SK-N-SH (cell line): ENCODE measurements at places on chromosomes 7 and 10. TPM values are rescaled to one million over a fixed set of nuclear protein-coding genes. Genes with fewer than 3 reads are reported as not detected.

DNA sequence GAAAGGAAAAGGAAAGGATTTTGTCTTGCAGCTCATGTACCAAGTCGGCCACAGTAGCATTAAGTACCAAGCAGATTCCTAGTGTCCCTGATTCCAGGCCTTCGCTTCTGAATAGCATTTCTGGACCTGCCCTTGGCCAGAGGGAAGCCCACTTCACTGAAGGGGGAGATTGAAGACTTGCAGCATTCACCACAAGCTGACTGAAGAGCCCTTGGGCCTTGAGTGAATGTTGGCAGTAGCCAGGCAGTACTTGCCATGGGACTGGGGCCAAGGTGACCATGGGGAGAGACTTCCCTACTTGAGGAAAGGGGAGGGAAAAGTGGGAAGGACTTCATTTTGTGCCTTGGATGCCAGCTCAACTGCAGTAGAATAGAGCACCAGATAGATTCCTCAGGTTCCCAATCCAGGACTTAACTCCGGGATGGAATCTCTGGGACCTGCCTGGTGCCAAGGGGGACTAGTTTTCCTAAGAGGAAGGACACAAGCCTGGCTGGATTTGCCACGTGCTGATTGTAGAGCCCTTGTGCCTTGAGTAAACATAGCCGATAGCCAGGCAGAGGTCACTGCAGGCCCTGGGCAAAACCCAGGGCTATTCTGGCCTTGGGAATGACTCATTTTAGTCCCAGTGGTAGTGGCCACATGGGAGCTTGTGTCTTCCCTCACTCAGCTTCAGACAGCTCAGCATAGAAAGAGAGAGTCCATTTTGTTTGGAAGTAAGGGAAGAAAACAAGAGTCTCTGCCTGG, 141.7 kb upstream of the KCND2 start:
- no peak for DNase-seq

DNA sequence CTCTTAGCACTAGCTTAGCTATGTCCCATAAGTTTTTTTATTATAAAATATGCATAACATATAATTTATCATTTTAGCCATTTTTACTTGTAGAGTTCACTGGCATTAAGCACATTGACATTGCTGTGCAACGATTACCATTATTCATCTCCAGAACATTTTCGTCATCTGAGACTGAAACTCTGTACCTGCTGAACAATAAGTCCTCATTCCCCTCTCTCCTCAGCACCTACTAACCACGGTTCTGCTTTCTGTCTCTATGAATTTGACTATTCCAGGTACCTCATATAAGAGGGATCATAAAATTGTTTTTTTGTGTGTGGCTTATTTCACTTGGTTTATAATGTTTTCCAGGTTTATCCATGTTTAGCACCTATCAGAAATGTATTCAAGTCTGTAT, 64.1 kb downstream of the SHOC2 start:
- DNase-seq = no peak

DNA sequence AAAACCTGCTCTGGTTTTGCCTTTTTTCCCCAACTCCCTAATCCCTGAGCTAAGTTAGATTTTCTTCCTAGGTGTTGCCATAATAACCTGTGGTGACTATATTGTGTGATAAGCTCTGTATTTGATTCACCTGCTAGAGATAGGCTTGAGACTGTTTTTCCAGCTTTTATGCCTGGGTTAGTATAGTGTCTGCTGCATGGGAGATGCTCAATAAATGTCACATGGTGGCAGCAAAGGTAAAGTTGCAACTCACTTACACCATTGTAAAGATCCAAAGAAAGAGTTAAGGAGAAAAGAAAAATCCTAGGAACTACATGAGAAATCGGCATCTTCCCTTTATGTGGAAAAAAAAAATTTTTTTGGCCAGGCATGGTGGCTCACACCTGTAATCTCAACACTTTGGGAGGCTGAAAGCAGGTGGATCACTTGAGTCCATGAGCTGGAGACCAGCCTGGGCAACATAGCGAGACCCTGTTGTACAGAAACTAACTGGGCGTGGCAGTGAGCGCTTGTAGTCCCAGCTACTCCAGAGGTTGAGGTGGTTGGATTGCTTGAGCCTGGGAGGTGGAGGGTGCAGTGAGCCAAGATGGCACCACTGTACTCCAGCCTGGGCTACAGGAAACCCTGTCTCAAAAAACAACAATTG, 3.7 kb downstream of the CCNJ start:
- DNase-seq = no peak

The STK17A gene
- 47.8 and 52.0 TPM in 2 replicates for polyA plus RNA-seq

- DNase-seq = no peak
These were observed 14.5 kb downstream of the GUSB start for GRCh38 chr7:65967361-65968155.

DNA sequence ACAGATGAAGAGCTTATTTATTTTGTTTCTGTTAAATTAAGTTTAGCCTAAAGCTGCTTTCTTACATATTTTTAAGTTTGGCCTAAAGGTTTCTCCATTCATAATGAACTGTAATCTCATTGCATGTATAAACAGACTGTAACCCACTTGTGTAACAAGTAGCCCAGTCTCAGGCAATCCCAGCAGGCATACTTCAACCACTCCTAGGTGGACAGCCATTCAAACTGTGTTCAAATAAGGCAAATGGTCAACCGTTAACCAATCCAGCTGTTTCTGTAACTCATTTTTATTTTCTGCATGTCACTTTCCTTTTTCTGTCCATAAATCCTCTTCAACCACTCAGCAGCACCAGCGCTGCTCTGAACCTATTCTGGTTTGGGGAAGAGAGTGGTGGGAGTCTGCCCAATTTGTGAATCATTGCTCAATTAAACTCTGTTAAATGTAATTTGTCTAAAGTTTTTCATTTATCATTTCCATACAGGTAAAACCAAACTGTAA, 35.9 kb downstream of the PHYHIPL start:
- no peak for DNase-seq

The GIMAP8 gene
- not detected in 2 replicates for polyA plus RNA-seq

- peak; percentile 44 for DNase-seq
These were observed 743 bp upstream of the PYROXD2 start for GRCh38 chr10:98415731-98416119.

The GARIN1A gene
- 1.2 TPM in 2 replicates for polyA plus RNA-seq

The DDC gene
- polyA plus RNA-seq = 1.8 and 5.4 TPM in 2 replicates

- DNase-seq = peak; percentile 68
These were observed 520 bp downstream of the ELAPOR2 start for GRCh38 chr7:87058744-87059524.

The EN2 gene
- 0.02 TPM in 1 of 2 replicates, not detected in the other for polyA plus RNA-seq

The TMEM106B gene
- 20.4 and 27.3 TPM in 2 replicates for polyA plus RNA-seq

GRCh38 chr7:108598914-108599580, 29.4 kb downstream of the DNAJB9 start:
- no peak for DNase-seq

DNA sequence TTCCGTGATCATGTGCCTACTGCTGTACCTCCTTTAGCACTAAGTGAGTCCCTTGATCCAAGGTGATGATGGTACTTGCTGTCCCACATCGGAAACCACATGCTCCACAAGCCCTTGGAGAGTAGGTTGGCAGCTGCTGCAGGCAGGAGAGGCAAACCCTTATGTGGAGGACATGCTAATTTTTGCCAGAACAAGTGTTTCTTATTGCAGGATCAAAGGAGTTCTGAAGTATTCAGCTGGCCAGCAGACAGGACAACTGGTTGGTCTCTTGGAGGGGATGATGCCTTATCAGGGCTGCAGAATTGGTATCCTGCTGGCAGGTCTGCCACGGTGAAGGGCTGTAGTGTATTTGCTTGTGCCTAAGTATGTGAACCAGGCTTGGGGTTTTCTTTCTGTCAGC, 36.8 kb downstream of the NACAD start:
- no peak for DNase-seq

DNA sequence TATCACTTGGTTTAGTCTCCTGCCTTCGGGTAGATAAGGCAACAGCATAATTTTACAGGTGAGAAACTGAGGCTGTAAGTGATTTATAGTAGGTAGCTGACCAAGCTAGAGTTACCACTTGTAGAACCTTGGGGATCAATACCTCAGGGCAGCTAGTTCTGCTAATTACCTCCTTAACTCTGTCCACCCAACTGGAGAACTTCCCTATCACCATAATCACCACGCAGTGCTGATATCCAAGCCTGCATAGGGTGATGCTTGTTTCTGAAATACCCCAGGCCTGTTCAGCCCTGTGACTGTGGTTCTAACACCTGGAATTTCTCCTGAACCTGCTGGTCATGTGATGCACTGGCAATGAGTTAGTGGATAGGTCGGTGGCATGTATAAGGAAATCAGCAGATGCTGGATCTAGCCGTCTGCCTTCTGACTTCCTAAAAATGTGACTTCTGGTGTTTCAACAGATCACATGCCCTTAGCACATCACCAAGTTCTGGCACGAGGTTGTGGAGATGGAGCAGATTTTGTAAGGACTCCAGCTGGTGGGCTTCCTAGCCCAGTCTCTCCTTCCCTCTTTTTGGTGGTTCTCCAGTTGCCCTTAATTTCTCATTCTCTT, 15.3 kb downstream of the PLAU start:
- no peak for DNase-seq

DNA sequence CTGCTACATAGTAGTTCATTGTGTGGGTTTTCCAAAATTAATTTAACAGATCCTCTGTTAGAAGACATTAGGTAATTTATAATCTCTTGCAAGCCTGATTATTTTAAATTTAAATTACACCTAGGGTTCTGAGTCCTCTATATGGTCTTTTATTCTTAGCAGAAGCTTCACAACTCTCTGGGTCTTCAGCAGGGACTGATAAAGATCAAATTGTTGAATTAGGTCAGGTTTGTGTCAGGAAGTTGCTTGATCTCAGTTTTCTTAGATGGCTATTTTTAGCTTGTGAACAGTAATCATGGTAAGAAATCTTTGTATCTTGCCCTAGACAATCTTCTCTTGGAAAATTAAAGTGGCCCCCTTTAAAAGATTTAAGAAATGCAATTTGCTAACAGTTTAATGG, 183.1 kb upstream of the HDAC9 start:
- DNase-seq = no peak

DNA sequence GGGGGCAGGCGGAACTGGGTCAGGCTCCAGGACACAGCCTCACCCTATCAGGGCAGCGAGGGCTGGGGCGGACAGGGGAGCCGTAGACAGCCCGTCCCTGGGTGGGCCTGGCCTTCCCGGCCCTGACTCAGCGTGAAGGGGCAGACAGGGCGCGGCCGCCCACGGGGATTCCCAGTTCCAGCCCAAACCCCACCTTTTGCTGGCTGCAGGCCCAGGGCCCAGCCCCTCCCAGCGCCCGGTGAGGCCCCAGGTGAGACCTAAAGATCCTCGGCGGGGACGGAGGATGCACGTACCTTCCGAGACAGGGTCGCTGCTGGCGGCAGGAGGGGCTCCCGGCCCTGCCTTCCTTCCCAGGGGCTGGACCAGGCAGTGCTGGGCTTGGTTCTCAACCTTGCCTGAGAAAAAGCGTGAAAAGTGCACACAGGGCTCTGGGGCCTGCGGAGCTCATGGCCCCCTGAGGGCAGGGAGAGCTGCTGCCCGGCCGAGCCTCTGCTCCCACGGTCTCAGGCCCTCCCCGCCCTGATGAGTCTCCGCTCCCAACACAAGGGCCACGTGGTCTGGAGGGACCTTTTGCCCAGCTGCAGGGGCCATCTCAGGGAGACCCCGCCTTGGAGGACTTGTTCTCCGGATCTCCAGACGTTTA, 43.9 kb upstream of the DNAJB6 start:
- DNase-seq = peak; percentile 34

The ZNF273 gene
- 2.3 and 3.0 TPM in 2 replicates for polyA plus RNA-seq

The ANKRD61 gene
- polyA plus RNA-seq = 0.50 and 0.53 TPM in 2 replicates

DNA sequence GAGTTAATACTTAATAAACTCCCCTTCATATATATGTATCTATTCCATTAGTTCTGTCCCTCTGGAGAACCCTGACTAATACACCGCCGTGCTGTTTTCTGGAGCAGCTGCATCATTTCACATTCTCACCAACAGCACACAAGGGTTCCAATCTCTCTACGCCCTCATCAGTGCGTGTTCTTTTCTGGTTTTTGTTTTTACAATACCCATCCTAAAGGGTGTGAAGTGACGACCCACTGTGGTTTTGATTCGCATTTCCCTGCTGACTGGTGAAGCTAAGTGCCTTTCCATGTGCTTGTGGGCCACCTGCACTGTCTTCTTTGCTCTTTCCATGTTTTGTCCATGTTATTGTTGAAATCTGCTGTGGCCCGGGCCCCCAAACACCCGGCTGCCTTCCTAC, 11.0 kb upstream of the INSIG1 start:
- DNase-seq = no peak

- no peak for DNase-seq
These were observed 12.2 kb upstream of the DUSP5 start for GRCh38 chr10:110485541-110485940.

The NUPR2 gene
- not detected in 2 replicates for polyA plus RNA-seq

DNA sequence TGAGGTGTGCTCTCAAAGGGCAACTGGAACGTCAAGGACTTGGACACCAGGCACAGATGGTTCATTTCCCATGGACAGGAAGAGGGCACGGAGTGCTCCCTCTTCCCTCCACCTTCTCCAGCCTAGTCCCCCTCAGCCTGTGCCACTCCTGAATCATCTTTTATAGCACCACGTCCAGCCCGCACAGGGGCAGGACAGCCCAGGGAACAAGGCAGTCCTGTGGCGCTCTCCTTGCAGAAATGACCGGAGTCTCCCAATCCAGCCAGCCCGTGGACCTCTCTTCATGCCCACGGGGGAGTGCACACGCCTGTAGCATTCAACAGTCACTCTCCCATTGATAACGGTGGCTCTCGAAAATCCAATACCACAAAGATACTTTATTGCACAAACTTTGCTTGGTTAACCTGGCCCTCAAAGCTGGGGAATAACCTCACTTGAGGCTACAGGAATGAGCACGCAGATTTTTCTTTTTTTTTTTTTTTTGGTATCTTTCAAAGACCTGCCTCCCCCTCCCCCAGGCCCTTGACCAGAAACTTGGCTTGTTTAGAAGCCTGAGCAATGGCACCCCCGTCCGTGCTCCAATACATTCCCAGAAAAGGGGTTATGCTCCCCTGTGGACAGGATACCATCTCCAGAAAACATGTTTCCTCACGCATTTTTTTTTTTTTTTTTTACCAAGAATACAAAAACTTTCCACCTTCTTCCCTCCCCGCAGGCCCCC, 733 bp downstream of the PRKCQ start:
- DNase-seq = no peak

The HOXA4 gene
- not detected in 2 replicates for polyA plus RNA-seq

DNA sequence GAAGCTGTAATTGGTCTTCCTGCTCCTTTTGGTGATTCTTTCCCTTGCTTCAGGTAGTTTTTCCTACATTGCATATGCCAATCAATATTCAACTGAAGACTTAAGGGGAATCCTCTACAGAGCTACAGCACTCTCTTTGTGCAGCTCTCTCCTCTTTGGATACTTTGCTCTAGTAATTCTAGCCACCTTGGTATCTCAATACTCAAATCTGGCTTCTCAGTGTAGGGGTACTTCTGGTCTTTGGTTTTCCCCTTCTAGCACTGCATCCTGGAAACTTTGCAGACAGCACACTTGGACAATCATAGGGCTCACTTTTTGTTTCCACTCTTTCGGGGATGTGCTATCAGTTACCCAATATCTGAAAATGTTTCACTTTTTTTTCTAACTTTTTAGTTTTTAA, 9.9 kb downstream of the PHTF2 start:
- no peak for DNase-seq

The EIF5AL1 gene
- 0.26 and 1.0 TPM in 2 replicates for polyA plus RNA-seq

GRCh38 chr10:112689327-112690072, 242.5 kb downstream of the VTI1A start:
- DNase-seq = peak; percentile 22
